ENCODE measurements at places on chromosomes 12 and 14.

- DNase-seq = no peak
Measured at GRCh38 chr12:49541911-49542505, 3.2 kb downstream of the KCNH3 start.

GRCh38 chr12:14982562-14982961 is 9.7 kb downstream of the PDE6H start:
- DNase-seq = no peak

DNA sequence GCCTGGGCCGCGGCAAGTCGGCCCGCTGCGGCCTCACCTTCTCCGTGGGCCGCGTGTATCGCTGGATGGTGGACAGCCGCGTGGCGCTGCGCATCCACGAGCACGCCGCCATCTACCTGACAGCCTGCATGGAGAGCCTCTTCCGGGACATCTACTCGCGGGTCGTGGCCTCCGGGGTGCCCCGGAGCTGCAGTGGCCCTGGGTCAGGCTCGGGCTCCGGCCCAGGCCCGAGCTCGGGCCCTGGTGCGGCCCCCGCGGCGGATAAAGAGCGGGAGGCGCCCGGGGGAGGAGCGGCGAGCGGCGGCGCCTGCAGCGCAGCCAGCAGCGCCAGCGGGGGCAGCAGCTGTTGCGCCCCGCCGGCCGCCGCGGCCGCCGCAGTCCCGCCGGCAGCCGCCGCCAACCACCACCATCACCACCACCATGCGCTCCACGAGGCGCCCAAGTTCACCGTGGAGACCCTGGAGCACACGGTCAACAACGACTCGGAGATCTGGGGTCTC is 226.2 kb upstream of the CRY1 start:
- DNase-seq = no peak

- DNase-seq = no peak
Measured at GRCh38 chr14:59583755-59584154, 7.1 kb upstream of the CCDC175 start.

- DNase-seq = no peak
Measured at GRCh38 chr12:94143951-94144350, 4.4 kb upstream of the PLXNC1 start.

GRCh38 chr14:38900887-38901286 is 202.1 kb downstream of the SEC23A start:
- DNase-seq = no peak

- no peak for DNase-seq
Measured at GRCh38 chr12:25894759-25895158, 63.7 kb upstream of the RASSF8 start.

DNA sequence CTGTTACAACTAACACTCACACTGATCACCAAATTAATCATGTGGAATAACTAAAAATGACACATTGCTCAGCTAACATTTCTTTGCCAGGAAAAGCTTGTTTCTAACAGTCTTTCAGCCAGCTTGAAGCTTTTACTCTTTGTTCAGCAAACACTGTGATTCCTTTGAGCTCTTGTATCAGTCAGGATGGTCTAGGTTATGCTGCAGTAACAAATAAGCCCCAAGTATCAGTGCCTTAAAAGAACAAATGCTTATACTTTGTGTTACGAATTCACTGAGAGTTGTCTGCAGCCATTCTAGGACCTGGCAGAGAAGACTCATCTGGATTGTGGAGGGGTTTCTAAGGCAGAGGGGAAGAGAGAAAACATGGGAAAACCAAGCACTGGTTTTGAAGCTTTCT is 47.6 kb upstream of the PIWIL1 start:
- no peak for DNase-seq

- DNase-seq = no peak
Measured at GRCh38 chr12:131856366-131857097, 28.3 kb downstream of the MMP17 start.

DNA sequence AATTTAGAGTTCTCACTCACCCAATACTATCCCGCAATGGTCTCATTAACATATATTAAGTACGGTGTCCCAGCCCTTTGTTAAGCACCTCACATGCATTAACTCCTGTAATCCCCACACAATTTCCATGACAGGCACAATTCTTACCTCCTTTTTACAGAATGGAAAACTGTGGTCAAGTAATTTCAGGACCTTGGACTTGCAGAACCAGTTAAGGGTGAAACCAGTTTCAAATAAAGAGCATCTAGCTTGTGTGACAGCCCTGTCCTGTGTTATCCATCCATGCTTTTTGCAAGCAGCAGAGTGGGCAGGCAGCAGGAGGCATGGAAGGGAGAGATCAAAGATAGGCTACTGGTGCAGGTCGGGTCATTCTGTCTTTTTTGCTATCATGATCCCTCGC is 470.8 kb downstream of the NELL2 start:
- no peak for DNase-seq

DNA sequence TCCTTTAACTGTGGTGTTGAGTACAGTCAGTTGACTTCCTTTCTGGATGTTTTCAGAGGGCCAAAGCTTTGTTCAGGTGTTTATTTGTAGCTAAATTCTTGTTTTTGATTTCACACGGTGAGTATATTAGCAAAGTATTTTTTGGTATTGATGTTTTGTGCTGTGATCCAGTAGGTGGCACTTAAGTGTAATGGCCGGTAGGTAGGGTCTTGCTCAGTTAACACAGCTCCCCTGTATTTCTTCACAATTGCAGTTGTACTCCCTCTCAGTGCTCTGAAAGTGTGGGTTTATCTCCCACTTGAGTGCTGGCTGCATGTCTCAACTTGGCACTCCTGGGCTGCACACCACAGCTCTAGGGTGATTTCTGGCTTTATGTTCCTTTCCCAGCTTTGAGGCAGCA is 339.5 kb downstream of the AEBP2 start:
- DNase-seq = no peak

DNA sequence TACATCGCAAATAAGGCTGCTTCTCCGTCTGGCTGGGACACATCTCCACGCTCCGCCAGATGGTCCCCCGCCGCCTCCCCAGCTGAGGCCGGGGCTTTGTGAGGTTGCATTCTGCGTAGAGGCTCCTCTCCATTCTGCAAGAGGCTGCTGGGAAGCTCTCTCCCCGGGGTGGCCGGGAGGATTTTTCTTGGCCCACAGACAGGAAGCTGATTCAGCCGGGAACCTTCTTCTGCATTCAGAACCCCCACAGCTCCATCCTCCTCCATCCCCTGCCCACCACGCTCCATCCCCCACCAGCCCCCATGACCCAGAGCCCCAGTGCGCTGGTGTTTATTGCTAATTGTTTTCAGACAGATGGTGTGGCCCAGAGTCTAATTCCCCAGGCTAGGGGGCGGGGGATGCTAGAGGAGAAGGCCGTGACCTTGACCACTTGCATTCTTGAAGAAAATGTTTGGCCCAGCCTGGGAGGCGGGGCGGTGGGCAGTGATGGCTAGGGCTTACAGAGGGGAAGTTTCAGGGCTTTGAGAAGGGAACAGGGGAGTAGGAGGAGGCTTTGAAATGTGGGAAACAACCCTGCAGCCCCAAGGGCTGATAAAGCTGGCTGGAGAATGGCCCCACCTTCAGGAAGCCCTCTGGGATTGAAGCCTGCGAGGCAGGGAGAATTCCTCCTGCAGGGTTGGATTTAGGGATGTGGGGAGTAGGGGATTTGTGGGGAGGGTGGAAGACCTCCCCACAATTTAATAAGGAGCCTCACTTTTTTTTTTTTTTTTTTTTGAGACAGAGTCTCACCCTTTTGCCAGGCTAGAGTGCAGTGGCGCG is 88.5 kb upstream of the NCOR2 start:
- peak; percentile 83 for DNase-seq

DNA sequence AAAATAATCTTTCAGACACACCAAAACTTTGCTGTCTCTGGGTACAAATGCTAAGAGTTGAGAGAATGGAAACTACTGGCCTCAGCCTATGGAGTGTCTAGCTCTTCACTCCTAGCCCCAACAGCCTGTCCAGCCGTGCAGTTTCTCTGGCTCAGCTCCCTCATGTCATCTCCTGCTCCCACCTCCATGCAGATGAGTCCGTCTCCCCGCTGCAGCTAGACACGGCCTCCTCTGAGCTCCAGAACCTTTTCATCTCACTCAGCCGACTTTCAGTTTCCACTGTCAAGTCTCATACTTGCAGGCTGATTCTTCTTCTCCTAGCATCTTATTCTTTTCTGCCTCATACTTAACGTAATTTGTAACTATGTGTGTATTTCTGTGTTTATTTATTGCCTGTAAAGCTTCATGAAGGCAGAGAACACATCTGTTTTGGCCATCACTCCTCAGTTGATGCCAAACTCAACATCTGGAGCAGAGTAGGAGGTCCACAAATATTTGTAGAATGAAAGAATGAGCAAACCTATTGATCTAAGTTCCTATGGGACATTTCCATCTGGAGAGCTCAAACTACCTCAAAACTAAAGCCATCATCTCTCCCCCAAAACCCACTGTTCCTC is 139.8 kb upstream of the PWP1 start:
- no peak for DNase-seq

GRCh38 chr12:83808591-83808990 is 1104.0 kb downstream of the SLC6A15 start:
- DNase-seq = no peak

DNA sequence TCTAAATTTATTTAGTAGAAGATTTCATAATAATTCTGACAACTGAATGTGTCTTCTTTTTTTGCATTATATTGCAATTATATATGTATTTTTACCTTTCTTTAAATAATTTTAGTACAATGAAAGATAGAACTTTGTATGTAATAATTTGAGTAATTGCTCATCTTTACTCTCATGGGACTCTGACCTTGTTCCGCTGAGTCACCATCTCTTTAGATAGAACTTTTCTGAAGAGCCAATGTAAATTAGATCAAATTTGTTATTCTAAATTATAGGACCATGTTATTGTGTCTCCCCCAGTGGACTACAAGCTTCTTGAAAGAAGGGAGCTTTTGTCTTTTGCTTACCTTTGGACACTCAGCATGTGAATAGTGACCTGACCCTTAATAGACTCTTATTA is 96.1 kb downstream of the TRHDE start:
- DNase-seq = no peak

DNA sequence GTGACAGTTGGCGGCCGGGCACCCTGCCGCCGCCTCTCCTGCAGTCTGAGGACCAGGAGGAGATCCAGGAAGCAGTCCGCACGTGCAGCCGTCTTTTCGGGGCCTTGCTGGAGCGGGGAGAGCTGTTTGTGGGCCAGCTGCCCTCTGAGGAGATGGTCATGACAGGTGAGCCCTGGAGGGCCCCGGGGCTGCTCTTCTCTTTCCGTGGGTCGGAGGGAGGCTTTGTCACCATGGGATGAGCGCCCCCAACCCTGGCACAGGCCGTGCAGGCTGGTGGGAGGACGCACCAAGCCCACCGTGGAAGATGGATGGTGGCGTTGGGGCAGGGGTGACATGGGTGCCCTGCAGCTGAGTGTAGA is 532 bp downstream of the NOC4L start:
- DNase-seq = no peak

GRCh38 chr14:102210421-102211042 is 70.8 kb downstream of the WDR20 start:
- DNase-seq = no peak

DNA sequence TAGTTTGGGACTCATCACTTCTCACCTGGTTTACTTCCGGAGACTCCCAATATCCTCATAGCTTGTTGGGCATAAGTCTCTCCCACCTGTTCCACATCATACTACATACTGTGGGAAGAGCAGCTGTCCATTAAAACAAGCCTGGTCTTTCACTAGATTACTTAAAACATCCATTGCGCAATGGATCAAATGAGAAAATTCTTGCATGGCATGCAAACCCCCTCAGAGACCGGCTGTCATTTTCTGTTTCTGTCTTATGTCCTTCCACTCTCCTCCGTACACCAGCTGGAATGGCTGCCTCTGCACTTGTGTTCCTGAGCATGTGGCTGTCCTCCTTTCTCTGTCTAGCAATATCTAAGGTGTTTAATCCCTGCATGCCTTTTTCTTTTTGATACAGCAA is 265.6 kb downstream of the TMEM117 start:
- DNase-seq = no peak

GRCh38 chr12:94141892-94142291 is 6.5 kb upstream of the PLXNC1 start:
- no peak for DNase-seq

GRCh38 chr14:76595266-76595665 is 166.0 kb upstream of the VASH1 start:
- no peak for DNase-seq

DNA sequence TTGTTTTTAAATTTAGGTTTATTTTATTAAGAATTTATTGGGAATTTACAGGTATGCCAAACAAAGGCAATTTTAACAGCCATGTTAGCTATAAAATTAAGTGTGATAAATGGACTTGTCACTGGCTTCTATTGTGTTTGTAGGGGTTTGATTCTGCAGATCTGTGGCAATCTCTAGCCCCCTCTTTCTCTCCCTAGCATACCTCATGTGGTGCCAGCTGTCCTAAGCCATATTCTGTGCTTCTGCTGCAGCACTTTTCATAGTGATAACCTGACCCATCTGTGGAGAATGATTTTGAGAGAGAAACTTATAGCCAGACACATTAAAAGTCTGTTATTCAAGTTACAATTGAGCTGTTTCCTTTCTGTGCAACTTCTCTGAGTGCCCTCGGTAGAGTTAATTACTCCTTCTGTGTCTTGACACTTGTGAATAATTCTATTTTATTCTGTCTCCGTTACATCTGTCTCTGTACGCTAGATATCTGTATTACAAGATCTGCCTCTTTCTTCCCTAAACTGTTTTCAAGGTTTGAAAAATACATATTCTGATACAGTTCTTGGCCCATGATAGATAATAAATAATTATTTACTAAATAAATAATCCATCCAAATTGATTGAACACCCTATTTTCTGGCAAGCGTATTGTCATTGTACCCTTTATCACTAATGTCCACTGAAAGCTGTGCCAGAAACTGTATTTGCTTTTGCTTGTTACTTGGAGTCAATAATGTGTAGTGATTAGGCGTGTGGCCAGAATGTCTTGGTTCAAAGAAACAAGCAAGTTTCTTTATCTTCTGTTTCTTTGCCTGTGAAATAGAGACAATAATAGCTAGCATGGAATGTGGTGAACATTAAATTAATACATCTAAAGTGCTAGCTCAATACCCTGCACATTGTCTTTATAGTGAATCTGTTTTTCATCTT is 40.0 kb downstream of the FRS2 start:
- DNase-seq = no peak

GRCh38 chr14:73728717-73729330 is 14.6 kb upstream of the PNMA1 start:
- DNase-seq = no peak

- peak; percentile 35 for DNase-seq
Measured at GRCh38 chr12:39272871-39273655, 169.9 kb downstream of the KIF21A start.

DNA sequence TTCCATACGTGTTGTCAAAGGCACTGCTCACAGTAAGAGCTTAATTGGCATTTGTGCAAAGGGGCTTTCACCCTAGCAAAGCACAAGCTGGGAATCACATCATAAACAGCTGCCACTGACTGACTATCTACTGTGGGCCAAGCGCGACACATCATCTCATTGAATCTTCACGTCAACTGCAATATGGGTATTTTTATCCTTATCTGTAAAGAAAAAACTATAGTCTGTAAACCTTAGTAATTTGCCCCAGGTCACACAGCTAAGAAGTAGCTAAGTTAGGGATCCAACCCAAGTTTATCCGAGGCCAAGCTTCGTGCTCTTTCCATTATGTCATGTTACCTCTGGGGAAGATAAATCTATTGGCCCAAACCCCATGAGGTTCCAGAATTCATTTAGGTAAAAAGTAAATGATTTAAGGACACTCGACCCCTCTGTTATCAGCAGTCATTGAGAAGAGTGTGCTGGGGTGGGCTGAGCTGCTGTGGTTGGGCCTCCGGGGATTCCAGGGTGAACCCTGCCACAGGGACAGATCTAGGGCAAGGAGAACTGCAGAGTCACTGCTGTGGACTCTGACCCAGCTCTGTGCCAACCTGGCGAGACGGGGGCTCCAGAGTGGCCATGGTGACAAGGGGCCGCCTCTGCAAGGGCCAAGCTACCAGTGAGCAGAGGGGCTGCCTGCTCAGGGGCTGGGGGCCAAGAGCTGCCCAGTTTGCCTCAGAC is 27.6 kb downstream of the NCKAP5L start:
- DNase-seq = no peak
